ENCODE measurements at places on chromosomes 4 and X. TPM values are rescaled to one million over a fixed set of nuclear protein-coding genes. Genes with fewer than 3 reads are reported as not detected.

The MAGEC2 gene
- not detected for total RNA-seq

The HSFX2 gene
- total RNA-seq, result 0.29 TPM

DNA sequence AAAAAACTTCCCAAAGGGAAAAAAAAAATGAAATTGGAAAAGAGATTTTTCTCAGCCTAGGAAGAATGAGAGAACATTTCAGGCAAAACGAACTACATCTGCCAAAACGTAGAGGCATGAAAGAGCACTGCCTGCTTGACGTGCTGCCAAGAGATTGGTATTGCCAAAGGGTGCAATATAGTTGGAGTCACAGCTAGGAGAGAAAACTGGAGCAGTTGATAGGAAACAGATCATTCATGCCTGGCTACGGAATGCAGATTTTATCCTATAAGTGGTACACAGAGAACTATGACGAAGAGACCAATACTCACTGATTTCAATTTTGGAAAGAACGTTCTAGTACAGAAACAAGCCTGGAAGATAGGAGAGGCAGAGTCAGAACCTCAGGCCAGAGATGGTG lies 68.4 kb upstream of the IQCM start:
- no peaks in the 10 kb centered on the region for H3K27me3 ChIP-seq
- H3K36me3 ChIP-seq, result no peaks in the 10 kb centered on the region

- no peaks in the 10 kb centered on the region for H3K27me3 ChIP-seq
- H3K4me3 ChIP-seq, result no peak overlapping the region
- no peaks in the 10 kb centered on the region for H3K4me1 ChIP-seq
- no peak overlapping the region for H3K27ac ChIP-seq
Observed at GRCh38 chr4:137534516-137534915, 2.2 kb upstream of the PCDH18 start.

- no peak overlapping the region for H3K4me3 ChIP-seq
- H3K27ac ChIP-seq, result no peak overlapping the region
- no peaks in the 10 kb centered on the region for H3K36me3 ChIP-seq
- no peak for DNase-seq
Observed at GRCh38 chr4:79653871-79654270, 245.8 kb upstream of the GK2 start.

- no peak for DNase-seq
- H3K4me3 ChIP-seq, result peak overlapping the region; percentile 35
- H3K36me3 ChIP-seq, result no peaks in the 10 kb centered on the region
- no peak overlapping the region for H3K27ac ChIP-seq
- no peaks in the 10 kb centered on the region for H3K4me1 ChIP-seq
Observed at GRCh38 chr4:20418861-20419451, 167.3 kb downstream of the SLIT2 start.

The MTMR1 gene
- 39.7 TPM for total RNA-seq

- H3K4me3 ChIP-seq, result no peak overlapping the region
- peaks cover 15% of the 10 kb centered on the region for H3K4me1 ChIP-seq
- DNase-seq, result no peak
- no peak overlapping the region for H3K27ac ChIP-seq
- H3K36me3 ChIP-seq, result no peaks in the 10 kb centered on the region
Observed at GRCh38 chr4:105153749-105154148, 7.1 kb downstream of the TET2 start.

The ARHGAP36 gene
- total RNA-seq, result not detected

All from CD8-positive, alpha-beta memory T cell (primary cell).